Gastroesophageal sphincter (tissue), 4 donors: ENCODE measurements at places on chromosomes 5 and 9.

DNA sequence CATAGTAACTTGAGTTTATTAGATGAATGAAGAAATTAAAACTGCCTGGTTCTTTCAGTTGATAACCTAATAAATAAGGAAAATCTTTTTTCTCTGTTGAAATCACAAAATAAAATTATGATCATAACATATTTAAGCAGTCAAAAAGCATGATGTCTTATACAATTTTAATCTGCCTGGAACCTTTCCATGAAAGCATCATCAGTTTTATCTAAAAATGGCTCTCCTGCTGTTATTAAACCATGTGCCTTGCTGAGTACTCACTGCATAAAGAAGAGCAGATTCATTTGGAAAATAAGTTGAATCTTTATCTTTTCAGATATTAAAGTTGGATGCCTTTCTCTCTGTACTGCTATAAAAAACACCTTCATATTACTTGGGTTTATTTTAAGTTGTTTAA is 148.8 kb downstream of the SLC24A2 start:
- no peak for ATAC-seq

GRCh38 chr5:72428669-72429068 is 78.5 kb downstream of the ZNF366 start:
- no peak for ATAC-seq

GRCh38 chr9:75604661-75605060 is 285.8 kb upstream of the PCSK5 start:
- no peak for ATAC-seq

GRCh38 chr5:54017580-54017979 is 292.8 kb downstream of the ARL15 start:
- no peak for ATAC-seq

DNA sequence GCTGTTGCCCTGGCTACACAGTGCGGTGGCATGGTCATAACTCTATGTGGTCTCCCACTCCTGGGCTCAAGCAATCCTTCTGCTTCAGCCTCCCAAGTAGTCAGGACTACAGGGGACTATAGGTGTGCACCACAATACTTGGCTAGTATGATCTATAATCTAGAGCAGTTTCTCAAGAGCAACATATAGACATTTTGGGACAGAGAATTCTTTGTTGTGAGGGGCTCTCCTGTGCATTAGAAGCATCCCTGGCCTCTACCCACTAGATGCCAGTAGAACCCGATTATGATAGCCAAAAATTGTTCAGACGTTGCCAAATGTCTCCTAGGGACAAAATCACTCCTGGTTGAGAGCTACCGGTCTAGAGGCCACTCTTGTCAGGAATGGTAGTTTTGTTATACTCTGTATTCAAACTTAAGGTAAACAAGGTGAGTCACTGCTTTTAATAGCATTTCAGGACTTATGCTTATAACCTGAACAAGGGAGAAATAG is 7.2 kb downstream of the ANKHD1 start:
- no peak for ATAC-seq

DNA sequence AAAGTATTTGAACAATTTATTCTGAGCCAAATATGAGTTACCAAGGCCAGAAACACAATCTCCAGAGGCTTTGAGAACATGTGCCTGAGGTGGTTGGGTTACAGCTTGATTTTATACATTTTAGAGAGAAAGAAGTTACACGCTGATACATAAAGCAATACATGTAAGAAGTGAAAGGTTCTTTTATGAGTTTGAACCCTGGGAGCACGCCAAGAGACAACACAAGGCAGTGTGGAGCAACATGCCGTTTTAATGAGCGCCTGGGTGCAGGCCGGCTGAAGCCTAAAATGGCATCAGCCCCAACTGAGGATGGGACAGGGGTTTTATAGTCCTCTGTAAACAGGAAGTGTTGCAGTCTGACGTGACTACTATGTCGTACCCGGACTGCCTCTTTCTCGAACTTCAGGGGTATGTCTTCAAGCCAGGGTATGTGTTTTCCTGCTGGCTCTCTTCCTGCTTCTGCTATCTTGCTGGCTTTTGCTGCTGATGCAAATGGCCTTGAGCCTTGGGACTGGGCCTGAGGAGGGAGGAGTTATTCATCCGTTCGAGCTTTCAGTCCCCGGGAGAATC is 193.7 kb downstream of the CYLC2 start:
- ATAC-seq: no peak

DNA sequence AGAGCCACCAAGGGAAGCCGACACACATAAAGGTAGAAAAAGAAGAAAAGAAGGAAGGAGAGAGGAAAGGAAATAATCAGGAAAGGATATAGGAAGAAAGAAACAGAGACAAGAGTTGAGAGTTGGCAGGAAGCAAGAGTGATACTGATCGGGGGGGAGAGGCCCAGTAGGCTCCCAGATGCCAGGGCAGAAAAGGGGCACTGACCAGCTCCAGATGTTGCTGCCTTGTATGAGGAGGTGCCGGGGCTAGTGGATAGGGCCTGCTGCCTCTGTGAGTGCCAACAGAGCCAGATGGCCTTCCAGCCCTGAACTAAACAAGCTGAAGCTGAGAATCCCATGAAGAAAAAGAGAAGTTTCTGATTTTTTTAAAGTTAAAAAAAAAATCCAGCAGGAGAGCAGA is 82.0 kb upstream of the TRIM32 start:
- no peak for ATAC-seq

DNA sequence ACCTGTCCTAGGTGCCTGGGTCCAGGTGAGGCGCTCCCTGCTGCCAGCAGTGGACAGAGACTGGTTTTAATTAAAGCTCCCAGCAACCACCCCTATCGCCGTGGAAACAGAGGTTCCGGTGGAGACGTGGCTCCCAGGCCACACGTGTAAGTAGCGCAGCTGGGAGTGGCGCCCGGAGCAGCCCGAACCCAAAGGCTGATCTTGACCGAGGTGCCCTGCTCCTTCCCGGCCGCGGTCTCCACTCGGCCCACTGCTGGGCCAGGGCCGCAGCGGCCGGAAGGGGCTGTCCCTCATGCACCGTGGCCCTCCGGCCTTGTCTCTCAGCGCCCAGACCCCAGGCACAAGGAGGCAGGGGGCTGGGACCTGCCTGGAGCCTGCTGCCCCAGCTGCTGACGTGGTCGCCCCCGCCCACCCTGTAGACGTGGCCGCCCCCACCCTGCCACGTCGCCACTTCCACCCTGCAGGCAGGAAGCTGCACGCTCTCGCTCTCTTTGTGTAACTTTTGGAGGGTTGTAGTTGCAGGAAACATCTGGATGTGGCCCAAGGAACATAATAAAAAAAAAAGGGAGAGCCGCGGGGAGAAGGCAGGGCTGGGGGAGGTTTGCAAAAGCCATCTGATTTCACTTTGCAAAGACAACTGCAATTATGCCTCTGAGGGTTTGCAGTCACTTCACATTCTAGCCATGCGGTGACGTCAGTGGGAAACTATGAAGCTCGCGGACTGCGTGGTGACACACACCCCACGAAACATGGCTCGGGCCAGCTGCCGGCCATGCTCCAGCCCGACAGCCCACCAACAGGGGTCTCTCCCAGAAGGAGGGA is 129.9 kb downstream of the RXRA start:
- peak; percentile 88 for ATAC-seq

- no peak for ATAC-seq
Observed at GRCh38 chr9:8637626-8638025, 838.0 kb upstream of the DMAC1 start.

DNA sequence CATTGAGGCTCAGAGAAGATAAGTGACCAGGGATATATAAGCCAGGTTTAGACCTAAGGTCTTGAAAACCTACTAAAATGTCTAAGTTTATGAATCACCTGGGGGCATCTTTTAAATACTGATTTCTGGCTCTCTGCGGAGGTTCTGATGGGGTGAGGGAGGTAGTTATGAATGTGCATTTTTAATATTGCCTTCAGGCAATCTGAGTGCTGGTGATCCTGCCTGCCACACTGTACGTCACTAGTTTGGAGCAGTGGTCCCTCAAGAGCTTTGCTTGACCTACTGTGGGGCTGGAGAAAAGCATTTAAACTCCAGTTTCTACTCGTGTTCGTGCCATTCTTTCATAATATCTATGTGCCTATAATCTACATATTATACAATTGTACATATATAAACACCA is 36.1 kb downstream of the KLF4 start:
- no peak for ATAC-seq

GRCh38 chr9:95249986-95250385 is 67.5 kb downstream of the FANCC start:
- no peak for ATAC-seq

DNA sequence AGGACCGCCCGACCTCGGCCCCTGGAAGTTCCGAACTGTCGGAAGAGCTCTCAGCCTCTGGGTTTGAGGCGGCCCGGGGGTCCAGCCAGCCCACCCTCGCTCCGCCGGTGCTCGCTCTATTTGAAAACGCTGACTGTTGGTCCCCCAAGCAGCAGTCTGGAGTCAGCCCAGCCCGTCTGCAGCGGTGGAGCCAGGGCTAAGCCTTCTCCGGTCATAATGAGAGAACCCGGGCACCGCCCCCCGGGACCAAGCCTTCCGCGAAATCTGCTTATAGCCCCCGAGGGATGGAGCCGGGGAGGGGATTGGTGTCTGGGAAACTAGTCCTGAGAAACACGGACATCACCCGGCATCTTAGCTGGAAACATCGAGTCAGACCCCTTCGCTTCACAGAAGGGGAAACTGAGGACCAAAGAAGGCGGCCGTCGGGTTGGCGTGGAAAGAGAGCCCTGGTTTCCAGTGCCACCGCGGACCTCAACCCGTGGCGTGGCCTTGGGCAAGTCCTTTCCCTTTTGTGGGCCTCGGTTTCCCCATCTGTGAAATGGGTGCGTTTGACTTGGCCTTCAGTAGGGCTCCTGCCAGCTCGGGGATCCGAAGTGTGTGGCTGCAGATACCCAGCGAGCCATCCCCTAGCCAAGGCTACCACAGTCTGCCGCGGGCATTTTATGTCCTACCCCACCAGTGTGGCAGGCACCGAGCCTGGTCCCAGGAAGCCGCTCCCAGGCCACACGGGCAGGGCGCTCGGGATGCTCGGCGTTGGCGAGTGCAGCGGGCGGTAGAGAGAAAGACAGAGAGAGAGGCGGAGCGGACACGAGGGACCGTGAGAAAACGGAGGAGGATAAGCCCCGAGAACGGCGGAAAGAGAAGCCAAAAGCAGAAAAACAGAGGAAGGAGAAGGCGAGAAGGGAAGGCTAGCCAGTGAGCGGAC is 857 bp downstream of the ADAM19 start:
- peak; percentile 29 for ATAC-seq

DNA sequence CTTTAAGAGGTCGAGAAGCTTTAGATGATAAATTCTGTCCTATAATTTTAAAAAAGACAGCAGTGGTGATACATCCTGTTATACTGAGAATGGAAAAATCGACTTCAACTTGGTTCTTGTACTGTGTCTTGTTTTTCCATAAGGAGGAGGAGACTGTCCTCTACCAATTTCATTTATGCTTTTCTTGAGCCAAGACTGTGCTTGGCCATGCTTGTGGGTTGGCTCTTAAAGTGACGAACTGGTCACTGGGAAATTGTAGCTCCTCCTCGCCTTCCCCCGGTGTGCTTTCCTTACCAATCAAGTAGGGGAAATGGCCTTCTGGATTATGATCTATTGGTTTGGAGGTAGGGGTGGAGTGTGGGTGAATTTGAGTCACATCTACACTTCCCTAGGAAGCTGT is 67.1 kb upstream of the HSPB3 start:
- peak; percentile 63 for ATAC-seq

DNA sequence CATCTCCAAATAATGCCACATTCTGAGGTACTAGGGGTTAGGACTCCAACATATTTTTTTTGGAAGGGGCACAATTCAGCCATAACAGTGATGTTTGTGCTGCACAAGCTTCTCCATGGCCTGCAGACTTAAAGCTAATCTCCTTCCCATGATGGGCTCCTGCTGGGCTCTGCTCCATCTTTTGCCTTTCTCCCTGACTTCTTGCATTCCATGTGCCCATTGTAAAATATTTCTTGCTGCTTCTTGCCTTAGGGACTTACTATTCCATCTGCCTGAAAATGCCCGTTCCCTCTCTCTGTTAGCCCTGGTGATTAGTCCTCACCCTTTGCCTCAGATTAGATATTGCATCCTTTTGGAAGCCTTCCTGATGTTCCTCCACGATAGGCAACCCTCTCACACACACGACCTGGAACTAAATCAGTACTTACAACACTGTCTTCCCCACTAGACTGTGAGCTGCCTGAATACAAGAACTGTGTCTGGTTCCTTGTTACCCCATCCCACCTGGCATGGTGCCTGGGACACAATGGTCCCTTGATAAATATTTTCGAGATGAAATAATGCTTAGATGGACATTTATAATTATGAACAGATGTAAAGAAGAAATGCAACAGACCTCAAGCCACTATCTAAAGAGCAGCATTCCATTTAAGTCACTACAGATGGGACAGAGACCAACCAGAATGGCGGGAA is 33.5 kb downstream of the OR1J1 start:
- ATAC-seq: peak; percentile 63

DNA sequence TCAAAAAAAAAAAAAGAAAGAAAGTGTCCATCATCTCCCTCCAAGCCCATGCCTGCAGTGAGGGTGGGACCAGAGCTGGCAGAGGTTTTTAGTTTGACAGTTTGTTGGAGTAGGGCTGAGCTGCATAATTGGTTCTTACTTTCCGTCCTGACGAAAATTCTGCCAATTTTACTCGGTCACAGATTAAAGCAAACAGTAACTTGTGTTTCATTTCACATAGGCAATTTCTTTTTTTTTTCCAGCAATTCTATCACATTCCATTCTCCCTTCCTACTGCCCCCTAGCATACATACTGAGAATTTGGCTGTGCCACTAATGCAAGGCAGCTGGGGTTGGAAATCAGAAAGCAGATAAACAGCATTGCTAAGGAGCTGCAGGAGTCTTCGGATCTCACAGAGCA is 132.4 kb downstream of the FRMD3 start:
- no peak for ATAC-seq

- ATAC-seq: no peak
Observed at GRCh38 chr5:107878661-107879060, 207.9 kb upstream of the EFNA5 start.

- no peak for ATAC-seq
Observed at GRCh38 chr5:96584712-96585111, 77.5 kb upstream of the CAST start.

- ATAC-seq: no peak
Observed at GRCh38 chr5:16378762-16379161, 86.8 kb downstream of the ZNF622 start.

DNA sequence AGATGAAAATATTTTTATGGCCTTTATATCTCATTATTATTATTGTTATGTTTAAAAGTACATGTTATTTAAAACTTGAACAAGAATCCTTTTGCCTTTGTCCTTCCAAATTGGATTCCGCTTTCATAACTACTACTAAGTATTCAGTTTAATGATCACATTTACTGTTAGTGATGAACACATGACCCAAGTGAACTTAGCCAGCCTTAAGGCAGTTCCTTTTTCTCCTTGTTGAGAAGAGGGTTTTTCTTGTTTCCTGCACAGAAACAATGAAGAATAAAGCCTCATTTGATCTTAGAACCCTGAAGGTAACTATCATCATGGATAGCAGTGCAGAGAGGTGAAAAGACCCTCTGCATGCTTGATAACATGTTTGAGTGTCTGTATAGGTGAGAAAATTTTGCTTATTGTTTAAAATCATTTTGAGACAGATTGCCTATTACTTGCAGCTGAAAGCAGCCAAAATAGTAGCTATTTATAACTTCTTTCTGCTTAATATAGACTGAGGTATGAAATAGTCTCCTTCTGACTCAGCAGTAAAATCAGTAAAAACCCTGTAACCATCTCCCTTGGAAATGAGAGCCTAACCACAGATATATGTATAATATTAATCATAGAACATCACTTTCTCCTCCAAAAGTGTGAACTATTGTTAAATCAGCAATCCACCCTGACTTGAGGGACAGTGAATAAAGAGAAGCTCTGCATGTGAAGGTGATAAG is 266.2 kb downstream of the SPATA31D1 start:
- no peak for ATAC-seq

GRCh38 chr9:119148855-119149254 is 220.4 kb downstream of the BRINP1 start:
- no peak for ATAC-seq

- no peak for ATAC-seq
Observed at GRCh38 chr5:143427122-143427735, 23.7 kb upstream of the NR3C1 start.
